ENCODE measurements at places on chromosomes 6 and 20. TPM values are rescaled to one million over a fixed set of nuclear protein-coding genes. Genes with fewer than 3 reads are reported as not detected.

Gene DZANK1
- total RNA-seq = 5.3 TPM

DNA sequence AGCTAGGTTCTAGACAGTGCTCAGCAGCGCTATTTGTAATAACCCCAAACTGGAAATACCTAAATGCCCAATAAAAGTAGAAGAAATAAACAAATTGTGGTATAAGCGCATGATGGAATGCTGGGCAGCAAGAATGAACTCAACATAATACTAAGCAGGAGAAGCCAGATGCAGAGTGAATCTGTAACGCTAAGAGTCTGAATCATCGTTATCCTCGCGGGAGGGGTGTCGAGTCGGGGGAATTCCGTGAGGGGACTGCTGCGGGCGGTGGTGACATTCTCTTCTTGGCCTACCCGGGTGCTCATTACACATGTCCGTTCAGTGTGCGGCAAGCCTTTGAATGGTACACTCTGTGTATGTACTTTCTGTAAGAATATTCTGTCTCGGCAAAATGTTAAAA is 83.7 kb downstream of the SULF2 start:
- DNase-seq = no peak
- peaks cover 18% of the 10 kb centered on the region for H3K4me1 ChIP-seq
- H3K36me3 ChIP-seq = peaks cover 16% of the 10 kb centered on the region
- H3K27me3 ChIP-seq = no peaks in the 10 kb centered on the region

DNA sequence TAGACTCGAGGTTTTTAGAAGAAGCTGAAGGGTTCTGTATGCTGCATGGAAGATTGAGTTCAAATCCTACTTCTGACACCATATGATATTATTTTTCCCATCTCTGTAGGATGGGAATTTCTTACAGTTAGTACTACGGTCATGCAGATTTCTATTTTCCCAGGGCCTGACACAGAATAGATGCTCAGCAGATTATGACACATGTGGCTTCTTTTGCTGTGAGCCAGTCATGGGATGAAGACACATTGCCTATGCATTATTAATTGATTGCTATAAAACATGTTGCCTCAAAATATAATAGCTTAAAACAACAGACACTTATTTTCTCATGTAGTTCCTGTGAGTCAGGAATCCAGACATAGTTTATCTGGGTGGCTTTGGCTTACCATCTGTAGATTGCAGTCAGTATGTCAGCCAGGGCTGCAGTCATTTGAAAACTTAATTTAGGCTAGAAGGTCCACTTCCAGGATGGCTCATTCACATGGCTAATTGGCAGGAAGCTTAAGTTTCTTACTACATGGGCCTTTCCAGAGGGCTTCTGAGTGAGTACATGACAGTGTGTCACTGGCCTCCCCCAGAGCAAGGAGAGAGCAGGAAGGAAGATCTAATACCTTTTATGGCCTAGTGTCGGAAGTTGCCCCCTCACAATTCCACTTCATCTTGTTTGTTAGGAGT is 29.5 kb downstream of the TOP1 start:
- peaks cover 33% of the 10 kb centered on the region for H3K4me1 ChIP-seq
- DNase-seq = no peak
- H3K36me3 ChIP-seq = peaks cover 19% of the 10 kb centered on the region

Gene MMP24OS
- 61.4 TPM for total RNA-seq

Gene TNXB
- total RNA-seq = 10.8 TPM

- DNase-seq = no peak
- H3K4me3 ChIP-seq = no peak overlapping the region
- no peaks in the 10 kb centered on the region for H3K36me3 ChIP-seq
- peaks cover 3% of the 10 kb centered on the region for H3K4me1 ChIP-seq
These were observed 683.7 kb upstream of the ID4 start for GRCh38 chr6:19153270-19153980.

Gene OLIG3
- total RNA-seq = 0.27 TPM

- DNase-seq = peak; percentile 46
- no peak overlapping the region for H3K4me3 ChIP-seq
- H3K36me3 ChIP-seq = no peaks in the 10 kb centered on the region
- H3K4me1 ChIP-seq = peaks cover 30% of the 10 kb centered on the region
- H3K27me3 ChIP-seq = peaks cover 33% of the 10 kb centered on the region
These were observed 42.3 kb downstream of the TMC2 start for GRCh38 chr20:2578475-2579192.

- no peak overlapping the region for H3K27ac ChIP-seq
- H3K4me3 ChIP-seq = no peak overlapping the region
- peaks cover 25% of the 10 kb centered on the region for H3K36me3 ChIP-seq
- DNase-seq = no peak
These were observed 13.5 kb downstream of the MTG2 start for GRCh38 chr20:62196286-62196685.

Gene PXT1
- total RNA-seq = not detected

- DNase-seq = no peak
- H3K27me3 ChIP-seq = no peaks in the 10 kb centered on the region
- no peak overlapping the region for H3K27ac ChIP-seq
- no peak overlapping the region for H3K4me3 ChIP-seq
- H3K36me3 ChIP-seq = no peaks in the 10 kb centered on the region
These were observed 8.4 kb upstream of the TJAP1 start for GRCh38 chr6:43468748-43469681.

DNA sequence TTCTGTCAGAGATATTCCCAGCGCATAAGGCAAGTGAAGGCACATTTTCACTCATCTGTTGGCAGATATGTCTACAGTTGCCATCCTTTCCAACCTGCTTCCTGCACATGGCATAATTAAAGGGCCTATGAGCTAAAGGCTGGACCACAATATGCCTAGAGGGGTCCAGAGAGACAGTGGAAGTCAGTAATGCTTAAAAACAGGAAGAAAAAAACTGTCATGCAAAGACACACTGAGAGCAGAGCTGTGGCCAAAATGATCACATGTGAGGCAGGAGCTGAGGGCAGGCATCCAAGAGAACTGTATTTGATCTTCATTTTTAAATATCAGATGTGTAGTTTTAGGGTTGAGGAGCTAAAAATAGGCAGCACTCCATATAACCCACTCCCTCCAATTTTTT is 125.0 kb upstream of the BACH2 start:
- no peaks in the 10 kb centered on the region for H3K36me3 ChIP-seq
- no peak overlapping the region for H3K4me3 ChIP-seq
- H3K27ac ChIP-seq = no peak overlapping the region
- H3K4me1 ChIP-seq = no peaks in the 10 kb centered on the region
- H3K27me3 ChIP-seq = peaks cover 6% of the 10 kb centered on the region

DNA sequence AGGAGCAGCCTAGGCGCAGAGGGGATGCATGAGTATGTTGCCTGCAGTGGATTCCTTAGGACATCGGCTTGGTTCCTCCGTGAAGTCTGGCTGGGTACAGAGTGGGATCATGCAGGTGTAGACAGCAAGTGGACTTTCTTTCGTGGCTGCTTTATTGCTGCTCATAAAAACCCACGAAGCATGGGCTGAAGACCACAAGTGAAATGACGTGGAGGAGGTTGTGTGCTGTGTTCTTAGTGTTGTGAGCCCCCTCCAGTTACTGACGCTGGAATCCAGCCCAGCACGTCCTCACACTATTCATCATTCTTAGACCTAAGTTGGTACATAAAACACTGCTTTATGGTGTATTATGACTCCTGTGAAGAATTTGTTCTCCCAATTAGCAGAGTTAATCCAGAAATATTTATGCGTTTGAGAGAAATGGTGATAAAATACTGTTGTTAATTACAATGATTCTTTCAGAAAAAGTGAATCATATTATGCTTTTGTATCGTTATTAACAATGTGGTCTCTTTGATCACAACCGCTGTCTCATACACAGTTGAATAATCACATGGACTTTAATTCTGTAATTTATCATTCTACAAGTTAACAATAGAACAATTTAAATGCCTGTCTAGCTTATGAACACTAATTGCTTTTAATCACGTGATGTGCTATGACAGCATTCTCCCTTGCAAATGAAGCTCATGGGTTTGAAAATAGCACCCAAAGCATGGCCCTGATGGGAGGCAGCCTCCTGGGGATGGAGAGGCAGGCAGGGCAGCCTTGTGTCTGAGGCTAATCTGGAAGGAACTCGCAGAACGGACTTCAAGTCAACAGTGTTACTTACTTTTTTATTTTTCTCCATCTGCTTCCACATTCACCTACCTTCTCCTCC is 233.9 kb upstream of the SYNDIG1 start:
- DNase-seq = no peak
- H3K4me3 ChIP-seq = no peak overlapping the region
- H3K36me3 ChIP-seq = no peaks in the 10 kb centered on the region
- H3K27ac ChIP-seq = no peak overlapping the region
- H3K4me1 ChIP-seq = peaks cover 7% of the 10 kb centered on the region

DNA sequence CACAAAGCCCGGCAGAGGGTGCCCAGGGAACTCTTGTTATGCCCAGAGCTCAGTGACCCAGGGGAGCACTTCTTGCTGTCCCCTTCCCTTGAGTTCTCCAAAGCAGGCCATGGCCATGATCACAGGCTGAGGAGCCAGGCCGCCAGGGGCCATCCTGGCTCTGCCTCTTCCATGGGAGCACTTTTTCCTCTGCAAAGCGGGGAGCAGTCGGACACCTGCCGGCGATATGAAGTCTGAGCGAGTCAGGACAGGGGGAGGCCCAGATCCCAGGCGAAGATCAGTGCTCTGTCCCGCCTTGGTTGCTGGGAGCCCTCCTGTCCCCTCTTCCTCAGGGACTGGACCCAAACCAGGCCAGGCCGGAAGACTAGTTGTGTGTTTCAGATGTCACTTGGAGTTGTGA is 67.9 kb downstream of the TCP11 start:
- H3K36me3 ChIP-seq = peaks cover 12% of the 10 kb centered on the region
- H3K4me3 ChIP-seq = no peak overlapping the region
- H3K27me3 ChIP-seq = no peaks in the 10 kb centered on the region
- H3K4me1 ChIP-seq = peaks cover 17% of the 10 kb centered on the region
- no peak overlapping the region for H3K27ac ChIP-seq
- no peak for DNase-seq

Gene PSMA7
- total RNA-seq = 210 TPM

DNA sequence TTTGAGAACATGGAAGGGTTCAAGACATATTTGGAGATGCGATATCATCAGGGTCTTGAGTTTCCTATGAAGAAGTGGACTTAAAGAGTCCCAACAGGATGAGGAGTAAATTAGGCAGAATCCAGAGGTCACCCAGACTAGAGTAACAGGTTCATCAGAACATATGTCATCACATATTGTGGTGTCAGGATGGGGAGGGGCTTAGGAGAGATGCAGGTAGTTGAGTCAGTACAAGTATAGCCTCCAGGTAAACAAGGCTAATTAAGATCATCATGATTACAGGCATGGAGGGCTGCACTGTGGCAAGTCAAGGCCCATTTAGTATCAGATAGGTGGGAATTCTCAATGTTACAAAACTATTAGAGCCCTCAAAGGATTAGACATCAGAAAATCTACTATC is 90.1 kb upstream of the PAK5 start:
- peaks cover 9% of the 10 kb centered on the region for H3K27me3 ChIP-seq
- no peaks in the 10 kb centered on the region for H3K36me3 ChIP-seq
- H3K27ac ChIP-seq = no peak overlapping the region
- no peak for DNase-seq
- no peak overlapping the region for H3K4me3 ChIP-seq
